ENCODE measurements at places on chromosomes 11 and 22. TPM values are rescaled to one million over a fixed set of nuclear protein-coding genes. Genes with fewer than 3 reads are reported as not detected.

DNA sequence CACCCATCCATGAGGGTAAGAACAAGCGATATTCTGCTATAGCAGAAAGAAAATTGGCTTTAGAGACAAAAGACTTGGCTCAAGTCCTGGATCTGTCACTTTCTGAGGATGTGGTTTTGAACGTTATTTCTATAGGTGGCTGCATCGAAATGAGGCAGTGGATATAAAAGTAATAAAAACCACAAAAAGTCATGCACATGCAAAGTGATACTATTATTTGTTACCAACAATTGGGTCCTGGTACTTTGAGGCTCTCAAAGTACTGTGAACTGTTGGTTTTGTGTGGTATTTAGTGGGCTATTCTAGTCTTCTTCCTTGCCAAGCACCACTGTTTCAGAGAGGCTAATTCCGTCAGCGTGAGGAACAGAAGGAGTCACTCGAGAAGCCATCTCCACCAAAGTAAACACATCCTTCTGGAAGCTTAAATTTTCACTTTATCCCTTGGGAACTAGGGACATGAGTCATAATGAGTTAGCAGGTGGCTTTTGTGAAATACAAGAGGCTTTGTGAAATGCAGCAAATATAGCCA, 13.1 kb downstream of the UBASH3B start:
- peak; percentile 94 for DNase-seq
- peak overlapping the region; percentile 4 for H3K4me3 ChIP-seq
- peaks cover 64% of the 10 kb centered on the region for H3K36me3 ChIP-seq
- H3K4me1 ChIP-seq = peaks cover 86% of the 10 kb centered on the region
- peak overlapping the region; percentile 90 for H3K27ac ChIP-seq

DNA sequence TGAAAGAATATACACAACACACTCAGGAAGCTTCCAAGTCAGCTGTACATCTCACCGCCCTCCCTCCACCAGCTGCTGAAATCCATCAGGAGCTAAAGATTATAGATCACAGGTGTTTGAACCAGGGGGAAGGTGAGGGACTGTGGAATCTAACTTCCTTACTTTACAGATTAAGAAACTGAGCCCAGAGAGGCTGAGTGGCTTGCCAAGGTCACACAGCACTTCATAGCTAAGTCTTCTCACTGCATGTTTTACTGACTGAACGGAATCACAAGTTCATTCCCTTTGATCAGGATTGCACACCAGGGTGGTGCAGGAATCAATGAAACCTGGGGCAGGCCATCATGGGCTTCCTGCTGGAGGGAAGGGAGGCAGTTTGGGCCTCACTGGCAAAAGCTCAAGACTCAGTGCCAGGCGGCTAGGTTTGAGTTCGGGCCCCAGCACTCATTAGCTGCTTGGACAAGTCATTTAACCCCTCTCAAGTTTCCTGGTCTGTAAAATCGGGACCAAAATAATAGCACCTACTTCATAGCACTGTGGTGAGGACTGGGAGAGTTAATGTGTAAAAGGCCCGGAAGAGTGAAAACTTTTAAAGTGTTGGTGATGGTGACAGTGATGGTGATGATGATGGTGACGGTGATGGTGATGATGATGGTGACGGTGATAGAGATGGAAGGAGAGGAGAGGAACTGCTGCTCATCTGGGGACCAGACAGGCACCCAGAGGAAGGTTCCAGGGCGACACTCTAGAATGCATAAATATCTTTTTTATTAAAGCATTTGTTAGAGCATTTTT, 8.2 kb downstream of the CD5 start:
- no peak overlapping the region for H3K27ac ChIP-seq
- H3K4me3 ChIP-seq = no peak overlapping the region
- H3K27me3 ChIP-seq = no peaks in the 10 kb centered on the region
- H3K4me1 ChIP-seq = no peaks in the 10 kb centered on the region
- DNase-seq = no peak
- H3K36me3 ChIP-seq = no peaks in the 10 kb centered on the region

GRCh38 chr11:84389696-84390095, 1103.5 kb upstream of the CCDC90B start:
- no peaks in the 10 kb centered on the region for H3K36me3 ChIP-seq
- no peak for DNase-seq
- no peaks in the 10 kb centered on the region for H3K4me1 ChIP-seq
- no peak overlapping the region for H3K27ac ChIP-seq
- H3K27me3 ChIP-seq = no peaks in the 10 kb centered on the region

DNA sequence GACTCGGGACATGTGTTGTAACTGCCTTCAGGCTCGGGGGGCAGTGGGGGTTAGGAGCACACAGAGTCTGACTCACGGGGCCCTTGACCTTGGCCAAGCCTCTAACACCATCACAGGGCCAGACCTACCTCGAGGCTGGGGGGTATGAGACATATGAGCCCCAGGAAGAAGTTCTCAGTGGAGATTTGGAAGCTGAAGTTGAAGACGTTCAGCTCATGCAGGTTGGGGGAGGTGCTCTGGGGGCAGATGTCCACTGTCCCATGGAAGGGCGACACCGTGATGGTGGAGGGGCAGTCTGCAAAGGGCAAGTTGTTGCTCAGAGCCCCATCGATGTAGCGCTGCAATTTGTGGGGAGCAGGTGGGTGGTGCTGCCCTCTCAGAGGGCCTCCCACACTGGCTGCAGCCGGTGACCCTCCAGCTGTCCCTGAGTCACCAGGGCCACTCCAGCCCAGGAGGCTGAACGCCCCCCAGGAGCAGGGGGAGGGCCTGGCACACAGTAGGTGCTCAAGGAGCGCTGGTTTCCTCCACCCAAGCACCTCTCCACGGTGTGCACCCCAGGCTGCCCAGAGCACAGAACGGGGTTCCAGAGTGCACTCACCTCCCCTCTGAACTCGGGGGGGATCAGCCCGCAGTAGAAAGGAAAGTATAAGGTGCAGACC, 2.5 kb downstream of the PNPLA5 start:
- peaks cover 36% of the 10 kb centered on the region for H3K27me3 ChIP-seq
- no peak overlapping the region for H3K27ac ChIP-seq
- H3K4me1 ChIP-seq = no peaks in the 10 kb centered on the region

- no peaks in the 10 kb centered on the region for H3K27me3 ChIP-seq
- H3K27ac ChIP-seq = peak overlapping the region; percentile 81
- peaks cover 27% of the 10 kb centered on the region for H3K36me3 ChIP-seq
- H3K4me3 ChIP-seq = peak overlapping the region; percentile 97
- H3K4me1 ChIP-seq = peaks cover 32% of the 10 kb centered on the region
These were observed 1.6 kb downstream of the CAPN1 start for GRCh38 chr11:65183201-65183891.

DNA sequence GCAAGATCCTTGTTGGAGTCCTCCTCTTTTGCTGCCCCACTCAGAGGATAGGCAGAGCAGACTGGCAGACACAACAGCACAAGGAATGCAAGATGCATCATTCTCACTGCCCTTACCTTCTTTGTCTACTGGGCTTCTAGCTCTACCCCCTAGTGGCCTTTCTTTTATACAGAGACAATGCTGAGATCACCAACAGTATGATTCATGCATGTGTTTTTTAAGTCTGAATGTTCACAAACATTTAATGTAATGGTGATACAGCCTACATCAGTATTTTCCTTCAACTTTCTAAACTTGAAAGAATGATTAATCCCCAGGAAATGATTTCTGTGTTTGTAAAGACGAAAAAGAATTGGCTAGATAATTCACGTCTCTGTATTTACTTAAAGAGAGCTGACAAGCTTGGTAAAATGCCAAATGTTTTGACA, at the start of gene MMP10:
Gene MMP10, minus strand, starts transcription at position 138 of the 428 bp plus-strand sequence. Its CDS starts 37 bp downstream, at position 101.
- no peak within 1 kb of the TSS for H3K4me3 ChIP-seq
- no peaks in the 10 kb centered on the region for H3K36me3 ChIP-seq
- H3K4me1 ChIP-seq = peaks cover 20% of the 10 kb centered on the region
- H3K27ac ChIP-seq = no peak within 1 kb of the TSS
- H3K27me3 ChIP-seq = no peaks in the 10 kb centered on the region

- peaks cover 10% of the 10 kb centered on the region for H3K4me1 ChIP-seq
- H3K36me3 ChIP-seq = no peaks in the 10 kb centered on the region
- no peak overlapping the region for H3K27ac ChIP-seq
These were observed 51.7 kb downstream of the RAB30 start for GRCh38 chr11:83019888-83020579.

DNA sequence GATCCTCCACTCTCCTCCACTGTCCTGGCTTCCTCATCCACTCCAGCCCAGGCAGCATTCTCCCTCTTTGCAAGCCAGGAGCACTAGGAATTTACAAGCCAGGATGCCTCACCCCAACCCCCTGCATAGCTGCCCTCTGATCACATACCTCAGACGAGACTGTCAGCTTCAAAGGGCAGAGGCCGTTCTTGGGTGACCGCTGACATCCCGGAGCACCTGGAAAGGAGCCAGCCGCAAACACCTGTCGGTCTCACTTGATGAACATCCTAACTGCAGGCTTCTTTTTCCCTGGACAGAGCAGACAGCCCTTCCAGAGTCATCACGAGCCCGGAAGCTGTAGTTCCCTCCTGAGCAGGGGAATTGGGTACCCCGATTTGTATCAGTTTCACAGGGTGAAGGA, 451.3 kb upstream of the B3GAT1 start:
- H3K27me3 ChIP-seq = peaks cover 44% of the 10 kb centered on the region
- DNase-seq = no peak
- H3K36me3 ChIP-seq = no peaks in the 10 kb centered on the region
- no peaks in the 10 kb centered on the region for H3K4me1 ChIP-seq
- no peak overlapping the region for H3K27ac ChIP-seq

The TNNT3 gene
- 0.60 TPM for total RNA-seq

GRCh38 chr22:35440129-35440528, 40.2 kb downstream of the MCM5 start:
- no peak overlapping the region for H3K27ac ChIP-seq
- no peaks in the 10 kb centered on the region for H3K27me3 ChIP-seq
- H3K36me3 ChIP-seq = no peaks in the 10 kb centered on the region
- DNase-seq = no peak
- no peaks in the 10 kb centered on the region for H3K4me1 ChIP-seq

DNA sequence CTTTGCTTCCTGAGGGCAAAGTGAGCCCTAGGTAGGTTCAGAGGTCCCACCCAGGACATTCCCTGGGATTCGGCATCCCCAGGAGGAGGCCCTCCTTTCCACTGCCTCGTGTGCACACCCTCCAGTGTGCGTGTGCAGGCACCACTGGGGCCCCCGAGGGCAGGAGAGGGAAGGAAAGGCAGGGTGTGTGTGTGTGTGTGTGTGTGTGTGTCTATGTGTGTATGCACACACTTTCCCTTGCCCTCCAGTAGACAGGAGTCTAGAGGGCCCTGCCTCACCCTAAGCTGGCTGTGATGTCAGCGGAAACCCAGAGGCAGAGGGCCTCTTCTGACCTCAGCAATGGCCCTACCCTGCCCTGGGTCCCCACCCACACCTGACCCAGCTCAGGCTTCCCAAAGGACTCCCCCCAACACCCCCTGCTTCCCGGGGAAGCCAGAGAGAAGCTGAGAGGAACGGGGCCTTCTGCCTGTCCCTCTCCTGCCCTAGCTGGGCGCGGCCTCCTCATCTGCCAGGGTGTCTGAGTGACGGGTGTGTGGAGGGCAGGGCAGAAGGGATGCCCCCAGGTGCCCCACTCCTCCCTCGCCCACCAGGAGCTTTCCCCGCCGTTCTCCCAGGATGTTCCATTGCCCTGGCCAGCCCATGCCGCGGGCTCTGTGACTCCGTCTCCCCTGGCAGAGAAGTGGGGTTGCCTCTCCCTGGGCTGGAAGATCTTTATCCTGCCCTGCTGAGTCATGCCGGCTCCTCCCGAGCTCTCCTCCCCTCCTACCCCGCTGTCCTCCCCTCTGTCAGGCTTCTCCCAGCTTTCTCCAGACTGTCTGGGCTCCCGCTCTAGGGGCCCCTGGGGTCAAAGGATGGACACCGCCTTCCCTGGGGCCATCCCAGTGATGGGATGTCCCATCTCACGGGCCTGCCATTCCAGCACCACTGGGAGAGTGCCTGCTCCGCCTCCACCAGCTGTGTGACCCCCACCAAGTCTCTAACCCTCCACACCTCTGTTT, 6.0 kb upstream of the CLCF1 start:
- peak; percentile 93 for DNase-seq
- peaks cover 83% of the 10 kb centered on the region for H3K4me1 ChIP-seq
- H3K27ac ChIP-seq = peak overlapping the region; percentile 99
- peak overlapping the region; percentile 28 for H3K4me3 ChIP-seq

The CECR2 gene
- not detected for total RNA-seq

The LRRC74B gene
- total RNA-seq = 0.25 TPM

- H3K4me3 ChIP-seq = no peak overlapping the region
- H3K27ac ChIP-seq = no peak overlapping the region
- H3K36me3 ChIP-seq = no peaks in the 10 kb centered on the region
- no peak for DNase-seq
These were observed 81.4 kb upstream of the AKIP1 start for GRCh38 chr11:8829556-8829955.

The MAPK8IP2 gene
- 0.88 TPM for total RNA-seq

DNA sequence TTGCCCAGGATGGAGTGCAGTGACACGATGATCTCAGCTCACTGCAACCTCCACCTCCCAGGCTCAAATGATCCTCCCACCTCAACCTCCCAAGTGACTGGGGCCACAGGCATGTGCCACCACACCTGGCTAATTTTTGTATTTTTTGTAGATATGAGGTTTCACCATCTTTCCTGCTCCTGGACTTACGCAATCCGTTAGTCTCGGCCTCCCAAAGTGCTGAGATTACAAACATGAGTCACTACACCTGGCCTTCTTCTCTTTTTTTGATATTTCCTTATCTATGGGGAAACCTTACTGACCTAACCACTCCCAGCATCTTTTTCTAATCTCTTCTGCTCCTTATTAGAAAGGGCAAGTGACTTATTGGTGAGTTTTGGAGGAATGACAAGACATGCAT, 121.7 kb upstream of the CHORDC1 start:
- no peaks in the 10 kb centered on the region for H3K4me1 ChIP-seq
- no peaks in the 10 kb centered on the region for H3K36me3 ChIP-seq
- H3K27me3 ChIP-seq = no peaks in the 10 kb centered on the region

DNA sequence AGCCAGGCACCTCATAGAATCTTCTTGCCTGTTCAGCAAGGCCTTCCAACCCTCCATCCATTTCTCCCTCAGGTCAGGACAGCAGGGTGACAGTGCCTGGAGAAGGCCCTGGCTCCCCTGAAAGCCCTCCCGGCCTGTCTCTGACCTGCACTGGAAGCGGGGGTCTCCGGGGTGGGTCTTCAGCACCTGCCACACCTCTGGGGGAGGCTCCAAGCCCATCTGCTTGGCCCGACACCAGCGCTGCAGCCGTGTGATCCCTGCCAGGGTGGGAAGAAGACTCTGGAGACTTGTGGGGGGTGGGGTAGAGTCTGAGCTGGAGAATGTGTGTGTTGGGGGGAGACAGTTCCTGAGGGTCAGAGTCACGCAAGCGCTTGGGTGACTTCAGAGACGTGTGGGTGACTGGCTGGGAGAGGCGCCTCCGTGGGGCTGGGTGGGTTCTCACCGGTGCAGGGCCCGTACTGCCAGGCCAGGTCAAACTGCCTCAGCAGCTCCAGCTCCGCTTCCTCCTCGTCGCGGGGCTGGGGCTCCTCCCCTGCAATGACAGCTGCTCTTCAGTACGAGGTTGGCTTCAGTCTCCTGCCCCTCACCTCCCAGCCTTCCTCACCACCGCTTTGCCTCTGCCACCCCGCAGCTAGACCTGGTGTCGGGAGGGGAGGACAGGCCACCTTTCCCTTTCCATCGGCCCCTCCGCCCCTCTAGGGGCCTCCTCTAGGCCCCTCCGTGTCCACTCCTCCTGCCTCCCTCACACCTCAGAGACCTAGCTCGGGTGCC, 615 bp downstream of the POLD4 start:
- no peak for DNase-seq
- peak overlapping the region; percentile 90 for H3K27ac ChIP-seq
- H3K4me1 ChIP-seq = peaks cover 70% of the 10 kb centered on the region
- no peaks in the 10 kb centered on the region for H3K36me3 ChIP-seq
- no peaks in the 10 kb centered on the region for H3K27me3 ChIP-seq

All from PC-9 (cell line).